ENCODE measurements at places on chromosomes 6 and 20.

DNA sequence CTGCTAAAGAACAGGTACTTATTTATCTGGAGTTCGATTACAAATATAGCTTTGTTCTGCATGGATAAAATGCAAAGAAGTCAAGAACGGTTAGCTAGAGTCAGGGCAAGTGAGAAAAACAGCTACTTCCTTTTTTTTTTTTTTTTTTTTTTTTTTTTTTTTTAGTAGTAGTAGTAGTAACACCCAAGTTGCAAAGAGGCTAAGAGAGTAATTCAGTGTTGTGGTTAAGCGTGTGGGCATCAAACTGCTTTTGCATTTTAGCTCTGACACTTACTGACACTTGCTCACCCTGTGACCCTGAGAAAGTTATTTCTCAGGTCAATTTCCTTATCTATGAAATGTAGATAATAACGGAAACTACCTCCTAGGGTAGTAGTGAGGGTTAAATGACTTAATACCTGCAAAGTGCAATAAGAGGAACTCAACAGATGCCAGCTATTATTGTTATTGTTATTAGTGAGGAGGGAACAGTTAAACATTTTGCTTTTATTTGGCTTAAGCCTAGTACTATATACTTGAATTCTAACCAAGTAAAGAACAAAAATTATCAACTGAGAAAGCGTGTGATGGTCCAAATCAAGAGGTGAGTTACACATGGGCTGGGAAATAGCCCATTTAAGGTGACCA, 86.7 kb upstream of the BACH2 start:
- DNase-seq, result no peak

DNA sequence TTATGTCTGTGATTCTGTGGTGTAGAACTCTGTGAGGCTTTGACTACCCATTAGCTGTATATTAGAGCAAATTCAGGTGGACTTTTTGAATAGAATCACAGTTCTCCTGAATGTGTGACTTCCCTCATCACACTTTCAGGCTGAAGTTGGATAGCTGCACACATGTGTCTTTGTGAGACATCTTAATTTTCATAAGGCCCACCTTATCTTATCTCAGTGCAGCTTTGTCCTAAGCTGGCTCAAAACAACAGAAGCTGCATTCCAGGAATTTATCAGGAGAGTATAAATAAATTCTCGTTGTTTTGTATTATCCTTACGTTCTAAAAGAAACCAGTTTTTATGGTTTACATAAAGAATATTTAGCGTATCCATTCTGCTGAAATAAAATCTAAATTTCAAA, 26.2 kb upstream of the SLC35D3 start:
- no peak for DNase-seq

- no peak for DNase-seq
Measured at GRCh38 chr20:4722993-4723392, 1.3 kb downstream of the PRND start.

DNA sequence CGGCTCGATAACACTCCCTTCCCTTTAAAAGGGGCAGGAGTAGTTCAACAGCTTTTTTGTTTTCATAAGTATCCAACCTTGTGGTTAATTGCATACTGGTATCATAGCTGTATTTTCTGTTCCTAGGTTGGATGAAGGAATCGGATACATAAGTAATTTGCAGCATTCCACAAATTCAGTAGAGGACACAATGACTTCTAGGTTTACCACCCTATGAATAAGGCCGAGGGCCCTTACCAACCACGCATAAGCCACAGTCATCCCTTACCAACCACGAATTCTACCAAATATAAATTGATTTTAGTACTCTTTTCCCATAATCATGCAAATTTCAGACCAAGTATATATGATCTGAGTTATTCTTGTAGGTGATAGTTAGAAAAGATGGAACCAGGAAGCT, 36.3 kb downstream of the MCUR1 start:
- no peak for DNase-seq

DNA sequence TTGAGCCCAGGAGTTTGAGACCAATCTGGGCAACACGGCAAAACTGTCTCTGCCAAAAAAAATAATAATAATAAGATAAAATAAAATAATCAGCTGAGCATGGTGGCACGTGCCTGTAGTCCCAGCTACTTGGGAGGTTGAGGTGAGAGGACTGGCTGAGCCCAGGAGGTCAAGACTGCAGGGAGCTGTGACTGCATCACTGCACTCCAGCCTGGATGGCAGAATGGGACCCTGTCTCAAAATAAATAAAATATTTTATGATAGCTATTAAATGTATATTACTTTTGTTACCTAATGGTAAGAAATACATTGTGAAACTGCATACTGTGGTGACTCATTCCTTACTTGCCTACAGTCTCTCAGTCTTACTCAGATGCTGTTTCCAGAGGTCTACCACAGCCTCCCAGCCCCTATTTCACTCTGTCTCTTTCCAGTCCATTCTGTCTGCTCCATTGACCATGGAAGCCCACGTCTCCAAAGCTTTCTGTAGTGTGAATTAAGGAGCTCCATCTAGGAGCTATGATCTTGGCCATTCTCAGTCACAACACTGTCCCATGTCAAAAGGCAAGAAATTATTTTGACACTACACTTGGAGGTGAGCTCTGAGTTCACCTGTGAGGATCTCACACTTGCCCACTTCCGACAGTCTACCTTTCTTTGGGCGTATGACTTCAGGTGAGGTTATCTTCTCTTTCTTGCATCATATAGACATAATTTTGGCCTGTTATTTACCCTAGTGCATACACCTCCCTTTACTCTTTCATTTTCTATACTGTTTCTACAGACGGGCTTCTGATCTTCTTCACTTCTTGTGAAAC, 22.4 kb upstream of the SNX9 start:
- peak; percentile 17 for DNase-seq

DNA sequence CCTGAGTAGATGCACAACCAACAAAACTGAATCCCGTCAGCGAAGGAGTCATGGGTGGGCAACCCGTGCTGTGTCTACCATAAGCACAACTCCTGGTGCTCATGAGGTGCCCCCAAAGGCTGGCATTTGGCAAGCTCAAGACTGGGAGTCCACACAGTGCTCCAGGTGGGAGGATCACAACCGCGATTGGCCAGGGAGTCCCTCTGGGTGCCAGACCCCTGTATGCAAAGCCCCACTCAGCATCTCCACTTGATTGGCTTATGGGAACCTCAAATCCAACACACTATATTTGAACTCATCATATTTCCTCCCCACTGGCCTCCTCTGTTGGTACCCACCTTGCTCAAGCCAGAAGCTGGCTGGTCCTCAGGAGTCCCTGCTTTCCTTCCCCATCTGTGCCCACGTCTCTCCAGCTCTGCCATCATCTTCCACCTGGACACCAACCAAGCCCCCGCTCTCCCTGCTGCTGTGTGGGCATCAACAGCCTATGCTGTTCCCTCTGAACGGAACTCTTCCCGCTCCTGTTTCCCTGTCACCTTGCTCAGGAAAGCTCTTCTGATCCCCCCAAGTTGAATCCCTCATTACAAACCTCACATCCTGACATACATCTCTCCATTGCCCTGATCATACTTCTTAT, 142.3 kb upstream of the PTPN1 start:
- DNase-seq, result no peak

GRCh38 chr6:19297880-19298279, 539.3 kb upstream of the ID4 start:
- no peak for DNase-seq

GRCh38 chr6:100296810-100297544, 167.7 kb downstream of the SIM1 start:
- DNase-seq, result no peak

DNA sequence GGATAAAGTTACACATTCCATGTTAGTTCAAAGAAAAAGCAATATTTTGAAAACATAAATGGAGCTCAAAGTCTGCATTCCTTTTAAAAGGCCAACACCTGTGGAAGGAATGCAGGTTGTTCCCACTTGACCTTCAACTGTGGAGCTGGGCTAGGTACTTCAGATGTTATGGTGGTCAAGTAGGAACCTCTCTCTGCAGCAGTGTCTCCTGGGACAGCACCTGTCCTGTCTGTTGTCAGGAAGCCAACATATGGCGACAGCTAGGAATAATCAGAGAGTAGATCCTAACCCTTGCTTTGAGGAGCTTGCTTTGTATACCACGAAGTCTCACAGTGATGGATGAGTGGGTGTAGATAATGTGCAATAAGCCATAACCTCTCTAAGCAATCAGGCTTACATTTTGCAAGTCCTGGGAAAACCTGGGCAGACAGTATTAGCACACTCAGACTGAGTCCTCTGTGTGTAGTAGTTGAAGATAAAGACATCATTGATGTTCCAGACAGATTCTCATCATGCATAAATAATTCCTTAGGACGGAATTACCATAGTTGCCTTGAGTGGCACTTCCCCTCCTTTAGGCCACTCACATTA, 347.5 kb downstream of the PRL start:
- no peak for DNase-seq

DNA sequence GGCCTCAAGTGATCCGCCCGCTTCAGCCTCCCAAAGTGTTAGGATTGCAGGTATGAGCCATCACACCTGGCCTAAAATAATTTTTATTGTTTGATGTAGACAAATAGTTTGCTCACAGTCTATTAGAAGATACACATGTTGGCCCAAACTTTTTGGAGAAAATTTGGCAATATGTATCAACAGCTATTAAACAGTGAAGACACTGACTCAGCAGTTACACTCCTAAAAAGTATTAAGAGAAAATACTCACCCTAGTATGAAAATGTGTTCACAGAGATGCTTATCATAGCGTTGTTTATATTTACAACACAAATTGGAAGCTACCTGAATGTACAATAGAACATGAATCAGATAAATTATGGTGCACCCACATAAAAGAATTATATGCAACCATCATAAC, 173.1 kb downstream of the WDR27 start:
- DNase-seq, result no peak

DNA sequence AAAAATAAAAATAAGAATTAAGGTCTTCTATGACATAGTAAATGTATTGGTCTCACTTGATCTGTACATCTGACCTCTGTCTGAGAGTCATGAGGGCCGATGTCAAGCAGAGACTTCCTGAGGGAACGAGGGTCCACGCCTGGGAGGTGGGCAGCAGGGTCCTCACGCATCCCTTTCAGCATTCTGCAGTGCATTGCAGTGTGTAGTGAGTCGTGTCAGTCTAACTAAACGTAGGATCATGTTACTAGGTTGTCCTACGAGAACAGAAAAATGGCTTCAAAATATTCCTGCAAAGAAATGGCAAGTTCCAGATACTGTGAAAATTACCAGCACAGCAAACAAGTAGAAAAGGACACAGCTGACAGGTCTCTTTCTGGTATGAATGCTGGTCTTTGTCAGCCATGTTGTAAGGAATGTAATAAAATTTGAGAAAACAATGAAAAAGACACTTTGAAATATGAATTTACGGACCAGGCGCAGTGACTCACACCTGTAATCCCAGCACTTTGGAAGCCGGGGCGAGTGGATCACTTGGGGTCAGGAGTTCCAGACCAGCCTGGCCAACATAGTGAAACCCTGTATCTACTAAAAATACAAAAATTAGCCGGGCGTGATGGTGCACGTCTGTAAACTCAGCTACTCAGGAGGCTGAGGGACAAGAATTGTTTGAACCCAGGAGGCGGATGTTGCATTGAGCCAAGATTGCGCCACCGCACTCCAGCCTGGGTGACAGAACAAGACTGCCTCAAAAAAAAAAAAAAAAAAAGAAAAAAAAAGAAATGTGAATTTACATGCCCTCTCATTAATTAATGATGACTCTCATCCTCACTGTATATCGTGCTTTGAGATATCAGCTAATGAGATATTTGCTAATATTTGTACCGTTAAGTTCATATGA, 2.4 kb upstream of the AHCY start:
- no peak for DNase-seq

GRCh38 chr6:40399888-40400457, 187.2 kb downstream of the LRFN2 start:
- no peak for DNase-seq

DNA sequence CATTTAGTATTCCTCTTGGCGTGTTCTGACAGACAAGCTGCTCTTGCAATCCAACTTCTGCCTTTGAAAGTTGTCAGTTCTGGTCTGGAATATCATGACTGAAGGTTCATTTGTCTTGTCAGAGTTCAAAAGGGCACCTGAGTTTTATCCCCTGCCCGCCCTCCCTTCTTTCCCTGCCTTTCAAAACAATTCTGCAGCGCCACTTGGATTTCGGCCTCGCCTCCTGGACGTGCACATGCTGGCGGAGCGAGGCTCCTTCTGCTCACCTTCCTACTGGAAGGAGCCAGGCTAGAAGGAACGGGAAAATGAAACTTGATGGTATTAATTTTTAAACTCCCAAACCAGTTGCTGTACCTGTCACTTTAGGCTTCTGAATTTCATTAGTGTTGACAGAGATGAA, 55.7 kb upstream of the HDGFL1 start:
- DNase-seq, result no peak

- DNase-seq, result no peak
Measured at GRCh38 chr6:76768556-76768955, 694.7 kb downstream of the HTR1B start.

DNA sequence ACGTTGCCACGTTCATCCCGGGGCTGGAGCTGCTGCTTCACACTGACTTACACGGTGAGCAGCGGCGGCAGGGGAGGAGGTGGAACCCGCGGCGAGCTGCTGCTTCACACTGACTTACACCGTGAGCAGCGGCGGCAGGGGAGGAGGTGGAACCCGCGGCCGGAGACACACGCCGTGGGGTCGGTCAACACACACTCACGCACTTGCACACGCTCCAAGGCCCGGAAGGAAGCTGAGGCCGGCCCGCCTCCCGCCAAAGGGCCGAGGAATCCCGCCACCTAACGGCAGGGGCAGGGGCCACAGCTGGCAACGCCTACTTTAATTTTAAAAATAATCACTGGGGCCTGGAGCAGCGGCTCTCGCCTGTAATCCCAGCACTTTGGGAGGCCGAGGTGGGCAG, 94.4 kb upstream of the FOXC1 start:
- no peak for DNase-seq

- DNase-seq, result no peak
Measured at GRCh38 chr20:43238266-43238665, 48.6 kb upstream of the PTPRT start.

- no peak for DNase-seq
Measured at GRCh38 chr20:63657260-63657936, 714 bp upstream of the RTEL1 start.

DNA sequence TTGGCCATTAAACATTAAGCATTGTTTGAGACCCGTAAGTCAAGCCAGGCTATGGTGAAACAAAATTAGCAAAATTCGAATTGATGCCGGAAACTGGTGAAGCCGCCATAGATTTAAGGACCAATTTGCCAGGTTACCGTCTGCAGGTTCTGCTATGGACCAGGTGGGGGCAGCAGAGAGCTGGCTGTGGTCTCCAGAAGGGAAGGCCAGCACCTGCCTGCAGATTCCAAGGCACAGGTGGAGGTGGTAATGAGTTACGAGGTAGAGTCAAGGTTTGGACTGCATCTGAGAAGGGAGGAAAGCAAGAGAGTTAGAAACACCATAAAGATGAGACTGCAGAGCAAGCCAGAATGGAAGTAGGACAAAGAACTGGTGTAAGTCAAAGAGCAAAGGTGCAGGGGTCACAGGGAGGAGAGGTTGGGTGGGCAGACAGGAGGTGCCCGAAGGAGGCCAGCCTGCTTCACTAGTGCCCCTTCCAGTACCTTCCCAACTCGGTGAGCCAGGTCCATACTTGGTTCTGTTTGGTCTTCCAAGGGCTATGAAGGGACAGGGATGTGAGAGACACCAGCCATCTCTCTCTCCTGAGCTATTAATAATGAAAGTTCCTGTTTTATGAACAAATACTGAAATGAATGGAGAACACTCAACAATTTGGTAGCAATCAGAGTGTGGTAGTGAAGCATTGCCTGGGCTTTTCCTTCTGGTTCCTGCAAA, 131.6 kb upstream of the ESR1 start:
- DNase-seq, result peak; percentile 39
